EL (cell line): ENCODE measurements at places on chromosomes 5 and 9.

DNA sequence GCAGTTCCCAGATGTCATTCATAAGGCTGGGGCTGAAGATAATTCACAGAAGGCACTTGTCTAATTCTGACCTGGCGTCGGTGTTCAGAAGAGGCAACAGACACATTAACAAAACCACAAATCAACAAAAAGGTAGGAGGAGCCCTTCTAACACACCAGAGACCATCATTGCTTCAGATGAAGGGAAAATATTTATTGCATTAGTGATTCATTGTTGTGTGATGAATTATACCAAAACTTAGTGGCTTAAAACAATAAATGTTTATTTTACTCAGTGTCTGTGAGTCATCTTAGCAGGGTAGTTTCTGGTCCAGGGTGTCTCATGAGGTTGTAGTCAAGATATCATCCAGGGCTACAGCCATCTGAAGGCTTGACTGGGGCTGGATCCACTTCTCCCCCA lies 91.3 kb upstream of the KIF2A start:
- peak; percentile 28 for DNase-seq

DNA sequence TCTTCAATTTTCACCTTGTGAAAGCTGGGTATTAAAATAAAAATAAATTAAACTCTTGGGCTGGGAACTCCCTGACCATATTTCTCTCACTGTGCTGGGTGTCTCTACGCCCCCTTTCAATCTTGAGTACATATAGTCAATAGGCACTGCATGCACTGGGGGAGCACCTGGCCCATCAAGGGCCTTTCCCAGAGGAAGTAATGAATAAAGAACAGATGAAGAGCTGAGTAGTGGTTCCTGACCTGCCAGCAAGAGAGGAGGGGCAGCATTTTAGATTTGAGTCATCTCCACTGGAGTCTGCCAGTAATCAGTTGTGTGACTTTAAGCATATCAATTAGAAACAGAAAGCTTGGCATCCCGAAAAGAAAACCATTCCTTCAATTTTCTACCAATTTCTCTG lies 6.2 kb downstream of the MAPKAP1 start:
- DNase-seq = peak; percentile 8

DNA sequence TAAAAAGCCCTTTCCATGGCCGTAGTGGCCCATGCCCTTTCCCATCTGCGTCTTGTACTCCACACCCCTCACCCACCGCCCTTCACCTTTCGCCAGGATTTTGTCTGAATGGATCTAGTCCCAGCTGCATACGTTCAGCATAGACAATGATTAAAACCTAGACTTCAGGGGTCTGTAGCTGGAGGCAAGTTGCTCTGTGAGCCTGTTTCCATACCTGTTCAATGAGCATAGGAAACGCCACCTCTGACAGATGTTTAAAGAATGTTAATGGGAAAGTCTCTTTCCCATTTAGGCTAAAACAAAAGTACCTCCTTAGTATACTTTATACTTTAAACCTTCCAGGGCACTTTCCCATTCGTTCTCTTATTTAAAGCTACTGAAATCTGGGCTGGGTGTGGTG lies 105.7 kb downstream of the SPRY4 start:
- DNase-seq = no peak

DNA sequence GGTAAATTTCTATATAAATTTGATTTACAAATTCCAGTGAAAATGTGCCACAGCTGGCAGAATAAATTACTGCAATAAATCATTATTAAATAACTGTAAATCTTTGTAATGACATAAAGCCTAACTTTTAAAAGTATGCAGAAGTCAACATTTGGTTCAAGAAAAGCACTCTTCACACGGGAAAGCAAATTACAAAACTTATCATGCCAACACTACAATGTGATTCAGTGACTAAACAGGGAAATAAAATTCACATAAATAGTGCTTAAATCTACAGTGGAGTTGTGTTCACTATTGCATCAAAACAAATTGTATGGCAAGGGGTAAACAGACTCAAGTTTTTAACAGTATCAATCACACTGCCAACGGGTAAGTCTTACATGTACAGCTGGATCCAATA lies 117.2 kb downstream of the BNC2 start:
- no peak for DNase-seq

- DNase-seq = peak; percentile 87
Measured at GRCh38 chr9:129697656-129698253, 32.3 kb downstream of the PRRX2 start.

GRCh38 chr5:56772767-56773166 lies 42.6 kb upstream of the MAP3K1 start:
- DNase-seq = no peak

DNA sequence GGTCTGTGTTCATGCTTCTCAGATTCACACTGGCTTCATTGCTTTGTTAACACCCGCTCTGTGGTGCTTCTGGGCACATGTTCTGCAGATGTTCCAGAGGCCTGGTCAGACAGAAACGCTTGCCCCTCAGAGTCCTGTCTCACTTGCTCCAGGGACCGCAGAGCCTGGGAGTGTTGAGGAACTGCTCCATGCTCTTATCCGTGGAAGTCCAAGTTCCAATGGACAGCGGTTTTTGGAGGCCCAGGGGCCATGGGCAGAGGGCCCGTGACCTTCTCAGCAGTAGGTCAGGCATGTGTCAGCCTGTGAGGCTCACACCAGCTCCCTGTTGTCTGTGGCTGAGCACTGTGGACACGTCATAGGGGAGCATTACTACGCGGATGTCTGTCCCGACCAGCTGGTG lies 364.7 kb upstream of the IRX1 start:
- no peak for DNase-seq

DNA sequence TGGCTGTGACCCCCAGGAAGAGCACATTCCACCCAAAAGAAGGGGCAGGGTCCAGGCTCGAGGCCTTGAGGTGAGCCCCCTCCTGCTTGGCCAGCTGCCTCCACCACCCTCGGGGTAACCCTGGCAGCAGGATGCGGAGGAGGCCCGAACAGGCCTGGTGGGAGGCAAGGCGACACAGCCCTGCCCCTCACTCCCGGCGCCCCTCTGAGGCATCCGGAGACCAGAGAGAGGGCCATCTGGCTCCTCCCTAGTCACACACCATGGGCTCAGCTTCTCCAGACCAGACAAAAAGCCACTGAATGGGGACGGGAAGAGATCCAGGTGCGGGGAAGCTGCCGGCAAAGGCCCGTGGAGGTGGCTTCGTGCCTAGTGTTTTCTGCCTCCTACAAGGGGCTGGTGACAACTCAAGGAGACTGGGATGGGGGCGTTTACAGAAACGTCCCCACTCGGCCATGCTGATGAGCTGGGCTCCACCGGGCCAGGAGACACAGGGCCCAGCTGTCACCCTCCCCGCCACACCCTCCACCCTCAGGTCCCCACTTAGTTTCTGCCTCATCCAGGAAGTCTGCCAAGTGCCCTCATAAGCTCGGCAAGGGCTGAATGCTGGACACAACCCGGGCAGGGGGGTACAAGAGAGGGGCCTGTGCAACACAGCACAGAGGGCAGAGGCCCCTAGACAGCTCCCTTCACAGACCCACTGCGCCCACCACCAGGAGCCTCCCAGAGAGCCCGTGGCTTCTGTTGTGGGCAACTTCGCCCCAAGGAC lies 41.9 kb downstream of the NACC2 start:
- no peak for DNase-seq

- DNase-seq = no peak
Measured at GRCh38 chr5:43386960-43387362, 25.2 kb downstream of the CCL28 start.

DNA sequence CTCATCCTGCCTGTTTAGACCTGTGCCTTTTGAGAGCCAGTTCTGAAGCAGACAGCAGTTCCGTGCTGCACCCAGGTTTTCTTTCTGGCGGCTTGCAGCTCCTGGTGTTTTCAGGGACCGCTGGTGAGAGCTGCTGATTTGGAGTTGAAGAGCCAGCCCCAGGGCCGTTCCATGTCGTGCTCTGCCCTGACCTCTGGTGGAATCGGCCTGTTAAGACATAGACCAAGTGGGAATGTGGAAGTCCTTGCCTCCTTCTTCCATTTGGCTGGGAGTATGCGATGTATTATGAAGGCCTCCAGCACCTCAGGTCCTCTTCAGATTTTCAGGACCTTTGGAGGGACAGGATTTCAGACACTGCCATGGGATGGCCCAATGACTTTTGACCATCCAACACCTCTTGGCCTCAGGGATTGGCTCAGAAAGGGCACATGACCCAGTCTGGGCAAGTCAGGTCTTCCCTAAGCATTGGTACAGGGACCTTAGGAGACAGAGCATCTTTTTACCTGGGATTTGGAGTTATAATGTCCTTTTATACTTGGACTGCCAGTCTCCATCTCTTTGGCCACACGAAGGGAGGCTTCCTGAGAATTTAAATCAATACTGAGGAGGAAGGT lies 136.1 kb upstream of the CLINT1 start:
- DNase-seq = peak; percentile 68

GRCh38 chr9:110180511-110181434 lies 27.2 kb downstream of the C9orf152 start:
- peak; percentile 53 for DNase-seq

GRCh38 chr9:33731142-33731541 lies 64.2 kb upstream of the PRSS3 start:
- DNase-seq = no peak

- no peak for DNase-seq
Measured at GRCh38 chr5:84438456-84438855, 53.8 kb upstream of the EDIL3 start.

DNA sequence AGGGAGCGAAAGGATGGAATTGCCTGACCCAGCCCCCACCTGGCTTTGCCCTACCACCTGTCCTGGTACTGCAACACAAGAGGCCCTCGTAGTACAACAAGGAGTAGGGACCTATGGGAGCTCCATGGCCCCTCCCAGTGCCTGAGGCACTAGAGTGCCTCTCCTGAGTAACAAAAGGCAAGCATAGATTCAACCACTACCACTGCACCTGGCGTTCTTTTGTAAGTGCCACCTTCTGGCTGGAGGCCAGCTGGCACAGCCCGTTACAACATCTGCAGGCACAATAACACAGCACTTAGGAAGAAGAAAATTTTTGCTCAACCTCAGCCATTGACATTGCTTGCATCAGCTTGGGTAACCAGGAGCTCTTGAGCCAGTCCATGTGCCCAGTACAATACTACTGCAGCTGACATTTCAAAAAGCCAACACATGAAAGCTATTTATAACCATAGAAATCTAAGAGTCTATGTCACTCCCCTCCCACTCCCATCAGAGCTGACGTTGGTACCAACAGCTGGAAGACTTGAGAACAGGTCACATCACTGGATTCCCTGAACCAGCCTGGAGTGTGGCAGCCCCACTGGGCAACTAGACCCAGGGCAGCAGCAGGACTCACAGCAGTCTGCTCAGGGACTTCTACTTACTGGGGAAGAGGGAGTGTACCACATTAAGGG lies 17.7 kb upstream of the FAM174A start:
- DNase-seq = no peak

- DNase-seq = no peak
Measured at GRCh38 chr9:88645172-88645878, 110.3 kb downstream of the NXNL2 start.

- DNase-seq = no peak
Measured at GRCh38 chr5:61783481-61783880, 451.4 kb downstream of the ZSWIM6 start.

DNA sequence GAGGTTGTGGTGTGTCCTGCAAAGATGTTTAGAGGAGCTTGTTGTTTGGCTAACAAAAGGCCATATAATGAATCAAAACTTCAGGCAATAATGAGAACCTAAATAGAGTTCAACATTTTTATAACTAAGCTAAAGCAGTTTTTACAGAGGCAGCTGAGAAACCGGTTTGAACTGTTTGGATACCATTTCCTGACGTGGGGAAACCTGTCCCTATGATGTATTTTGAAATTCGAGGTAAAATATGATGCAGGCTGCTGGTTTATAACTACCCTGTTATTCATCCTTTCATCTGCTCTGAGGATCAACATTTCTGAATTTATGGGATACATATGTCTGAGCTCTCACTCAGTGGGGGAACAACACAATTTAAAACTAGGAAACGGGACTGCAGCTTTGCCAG lies 289.5 kb upstream of the IRX2 start:
- no peak for DNase-seq

DNA sequence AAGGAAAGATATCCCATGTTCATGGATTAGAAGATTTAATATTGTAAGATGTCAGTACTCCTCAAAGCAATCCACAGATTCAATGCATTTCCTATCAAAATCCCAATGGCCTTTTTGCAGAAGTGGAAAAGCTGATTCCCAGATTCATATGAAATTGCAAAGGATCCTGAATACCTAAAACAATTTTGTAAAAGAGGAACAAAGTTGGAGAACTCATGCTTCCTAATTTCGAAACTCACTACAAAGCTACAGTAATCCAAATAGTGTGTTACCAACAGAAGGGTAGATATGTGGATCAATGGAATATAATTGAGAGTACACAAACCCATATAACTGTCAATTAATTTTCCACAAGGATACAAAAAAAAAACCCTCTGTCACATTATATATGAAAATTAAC lies 154.3 kb upstream of the ZNF618 start:
- no peak for DNase-seq

- DNase-seq = peak; percentile 1
Measured at GRCh38 chr5:167451076-167451475, 840.4 kb upstream of the WWC1 start.

GRCh38 chr5:164885179-164885578 lies 1379.8 kb downstream of the MAT2B start:
- DNase-seq = no peak

DNA sequence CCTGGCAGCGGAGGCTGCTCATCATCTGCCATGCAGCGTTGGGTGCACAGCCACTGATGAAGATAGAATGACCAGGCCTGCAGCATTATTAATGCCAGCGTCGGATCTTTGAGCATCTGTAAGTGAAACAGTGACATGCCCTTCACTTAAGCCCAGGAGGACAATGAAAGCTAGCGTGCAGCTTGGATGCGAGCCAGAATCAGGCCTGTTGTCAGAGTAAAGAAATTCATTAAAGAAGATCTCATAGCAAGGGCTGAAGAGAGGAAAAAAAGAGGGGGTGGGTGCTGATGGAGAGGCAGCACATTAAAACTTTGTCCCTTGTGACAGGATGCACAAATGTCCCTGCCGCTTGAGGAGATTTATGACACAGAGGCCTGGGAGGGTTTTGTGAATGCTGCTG lies 186.1 kb upstream of the MAST4 start:
- DNase-seq = no peak

DNA sequence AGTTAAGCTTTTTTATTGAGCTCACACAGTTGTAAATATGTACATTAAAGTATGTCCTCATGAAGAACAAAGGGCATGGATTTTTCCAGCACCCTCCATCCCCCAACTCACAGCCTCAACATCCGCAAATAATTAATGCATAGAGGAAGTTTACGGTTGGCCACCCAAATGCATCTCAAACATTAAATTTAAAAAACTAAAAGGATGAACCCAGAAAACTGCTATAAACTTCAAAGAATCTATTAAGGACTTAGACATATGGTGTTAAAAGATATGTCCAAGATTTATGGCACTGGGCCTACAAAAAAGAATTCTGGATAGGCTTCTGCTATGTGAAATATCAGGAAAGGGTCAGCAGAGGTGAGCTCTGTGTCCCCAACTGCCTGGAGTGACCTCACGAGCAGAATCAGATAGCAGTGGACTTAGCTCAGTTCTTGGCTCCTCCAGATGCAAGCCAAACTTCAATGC lies 54.0 kb upstream of the TNC start:
- DNase-seq = no peak
